ENCODE measurements at places on chromosomes 2 and 18. TPM values are rescaled to one million over a fixed set of nuclear protein-coding genes. Genes with fewer than 3 reads are reported as not detected.

The SLC25A52 gene
- total RNA-seq = not detected

The PASK gene
- 4.1 TPM for total RNA-seq

The RAPH1 gene
- total RNA-seq = 13.1 TPM

The IL37 gene
- total RNA-seq = not detected

The CXCR1 gene
- not detected for total RNA-seq

The XIRP2 gene
- total RNA-seq = 0.28 TPM

The IL1R1 gene
- total RNA-seq = 8.1 TPM

The MPP4 gene
- 11.1 TPM for total RNA-seq

The CNRIP1 gene
- 25.6 TPM for total RNA-seq

The GALM gene
- total RNA-seq = 24.2 TPM

The HOXD4 gene
- total RNA-seq = not detected

The FIGN gene
- total RNA-seq = 0.90 TPM

The UGT1A3 gene
- total RNA-seq = not detected

The WDSUB1 gene
- 5.0 TPM for total RNA-seq

The SNORC gene
- total RNA-seq = 0.28 TPM

The RFTN2 gene
- total RNA-seq = 2.3 TPM

The TEKT4 gene
- total RNA-seq = not detected

The ANKRD29 gene
- 0.18 TPM for total RNA-seq

The LOXHD1 gene
- not detected for total RNA-seq

All from IMR-90 (cell line).